Activated CD4-positive, alpha-beta T cell treated with anti-CD3 and anti-CD28 coated beads, Interleukin-2, amount 10 ng/mL, durations not matched to agents 7 days and 5 days (primary cell): ENCODE measurements at places on chromosomes 4 and X.
A peak's percentile ranks its signal among the peaks of the same experiment; 100 is the strongest.

GRCh38 chr4:28313729-28314713 is 1453.4 kb downstream of the STIM2 start:
- no peak for DNase-seq

GRCh38 chr4:8844976-8845690 is 26.5 kb downstream of the HMX1 start:
- no peak for DNase-seq

DNA sequence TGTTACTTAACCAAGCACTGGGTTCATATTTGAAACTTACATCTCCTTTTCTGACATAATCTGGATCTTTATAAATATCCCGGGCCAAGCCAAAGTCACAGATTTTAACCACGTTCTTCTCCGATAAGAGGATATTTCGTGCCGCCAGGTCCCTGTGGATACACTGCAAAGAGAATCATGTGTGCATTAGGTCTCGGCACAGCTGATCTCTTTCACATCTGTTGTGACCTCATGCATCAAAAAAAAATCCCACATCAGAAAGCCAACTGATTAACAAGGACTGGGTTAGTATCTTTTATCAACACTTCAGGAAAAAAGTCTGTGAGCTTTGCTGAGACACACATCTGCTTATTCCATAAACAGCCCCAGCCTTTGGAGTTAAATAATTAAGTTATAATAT is 35.5 kb downstream of the KDR start:
- no peak for DNase-seq

DNA sequence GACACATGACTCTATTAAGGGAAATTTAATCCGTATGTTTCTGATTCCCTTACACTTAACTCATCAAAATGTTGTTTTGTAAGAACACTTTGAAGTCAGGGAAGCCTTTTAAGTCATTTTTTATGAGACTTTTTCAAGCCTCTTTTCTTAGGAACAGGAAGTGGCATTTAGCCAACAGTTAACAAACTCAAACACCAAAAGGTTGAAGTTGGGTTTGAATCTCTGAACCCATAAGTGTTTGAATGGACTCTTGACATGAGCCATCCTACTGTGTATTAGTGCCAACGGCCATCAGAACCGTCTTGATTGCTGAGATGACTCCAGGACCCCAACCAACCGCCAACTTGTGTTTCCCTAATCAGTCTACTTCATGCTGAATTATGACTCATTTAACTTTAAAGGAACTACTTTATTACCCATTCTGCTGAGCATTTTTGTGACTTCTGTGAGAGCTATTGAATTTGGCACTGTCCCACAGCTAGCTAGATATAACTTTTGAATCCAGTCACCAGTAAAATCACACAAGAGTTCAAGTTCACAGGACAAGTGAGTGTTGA is 209.1 kb upstream of the FAT1 start:
- DNase-seq, result no peak

DNA sequence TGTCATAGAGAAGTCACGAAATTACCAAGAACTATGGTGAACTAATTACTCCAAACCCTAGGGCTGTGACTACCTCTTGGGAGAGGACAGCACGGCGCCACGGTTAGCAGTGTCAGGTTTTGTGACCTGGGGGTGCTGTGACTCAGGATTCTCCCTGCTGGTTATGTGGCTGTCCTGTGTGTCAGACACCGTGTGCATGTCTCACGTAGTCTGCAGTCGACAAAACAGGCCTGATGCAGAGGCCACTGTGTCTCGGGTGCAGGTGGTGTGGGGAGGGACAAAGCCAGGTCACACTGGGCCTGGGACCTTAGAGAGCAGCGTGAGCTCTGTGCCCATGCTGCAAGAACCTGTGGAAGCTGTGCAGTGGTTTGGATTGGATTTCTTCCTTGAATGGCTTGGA is 34.1 kb downstream of the TNIP2 start:
- DNase-seq, result no peak

- no peak for DNase-seq
Measured at GRCh38 chr4:1241936-1242505, 6.9 kb downstream of the CTBP1 start.

DNA sequence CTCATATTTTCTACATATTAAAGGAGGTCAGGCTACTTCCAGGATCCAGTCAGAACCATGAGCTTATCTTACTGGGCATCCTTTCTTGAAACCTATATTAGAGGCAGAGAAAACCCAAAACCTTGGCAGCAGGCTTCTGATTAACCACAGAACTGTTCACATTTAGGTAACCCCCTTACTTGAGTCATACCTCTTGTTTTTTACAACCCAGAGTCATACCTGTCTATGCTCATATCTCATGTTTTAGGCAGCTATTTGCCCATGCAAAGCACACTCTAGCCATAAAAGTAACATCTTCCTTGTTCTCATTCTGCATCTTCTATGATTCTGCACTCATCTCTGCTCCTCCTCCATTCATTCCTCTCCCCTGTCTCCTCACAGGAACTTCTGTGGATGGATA is 138.0 kb upstream of the SMIM31 start:
- DNase-seq, result no peak

GRCh38 chr4:4714331-4714730 is 145.1 kb upstream of the MSX1 start:
- DNase-seq, result no peak

- DNase-seq, result no peak
Measured at GRCh38 chrX:121151293-121151692, 103.9 kb downstream of the GLUD2 start.

GRCh38 chr4:139890816-139891215 is 225.2 kb downstream of the MGST2 start:
- DNase-seq, result no peak

DNA sequence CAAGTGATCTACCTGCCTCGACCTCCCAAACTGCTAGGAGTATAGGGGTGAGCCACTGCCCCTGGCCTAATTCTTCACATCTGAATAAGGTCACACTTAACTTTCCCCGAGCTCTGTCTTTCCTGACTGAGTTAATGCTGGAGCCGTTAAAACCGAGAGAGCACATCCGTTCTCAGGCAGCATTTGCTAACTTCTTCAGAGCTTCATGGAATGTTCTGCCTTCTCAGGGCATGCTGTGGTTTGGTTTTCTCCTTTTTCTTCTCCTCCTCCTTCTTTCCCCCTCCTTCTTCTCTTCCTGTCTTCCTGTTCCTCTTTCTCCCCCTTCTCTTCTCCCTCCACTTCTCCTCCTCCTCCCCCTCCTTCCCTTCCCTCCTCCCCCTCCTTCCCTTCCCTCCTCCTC is 119.9 kb downstream of the ASMT start:
- DNase-seq, result no peak

- no peak for DNase-seq
Measured at GRCh38 chrX:44143061-44143602, 169.9 kb upstream of the NDP start.

DNA sequence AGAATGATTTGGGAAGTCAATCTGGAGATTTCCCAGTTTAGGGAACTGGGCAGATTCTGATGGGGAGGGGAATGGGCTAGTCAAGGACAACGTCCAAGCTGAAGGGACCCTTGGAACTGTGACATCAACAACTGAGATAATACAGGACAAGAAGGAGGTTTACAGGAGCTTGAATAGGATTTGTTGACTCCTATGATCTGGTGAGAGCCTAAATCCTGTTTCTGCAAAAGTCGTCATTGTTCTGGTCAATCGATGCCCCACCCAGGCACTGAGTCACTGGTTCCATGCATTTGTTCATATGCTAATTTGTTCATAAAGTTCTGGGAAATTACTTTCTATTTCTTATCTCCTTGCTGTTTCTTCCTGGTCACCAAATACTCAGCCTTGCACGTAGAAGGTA is 15.3 kb upstream of the PDGFRA start:
- no peak for DNase-seq

GRCh38 chr4:23023121-23023520 is 330.4 kb downstream of the GBA3 start:
- DNase-seq, result no peak

DNA sequence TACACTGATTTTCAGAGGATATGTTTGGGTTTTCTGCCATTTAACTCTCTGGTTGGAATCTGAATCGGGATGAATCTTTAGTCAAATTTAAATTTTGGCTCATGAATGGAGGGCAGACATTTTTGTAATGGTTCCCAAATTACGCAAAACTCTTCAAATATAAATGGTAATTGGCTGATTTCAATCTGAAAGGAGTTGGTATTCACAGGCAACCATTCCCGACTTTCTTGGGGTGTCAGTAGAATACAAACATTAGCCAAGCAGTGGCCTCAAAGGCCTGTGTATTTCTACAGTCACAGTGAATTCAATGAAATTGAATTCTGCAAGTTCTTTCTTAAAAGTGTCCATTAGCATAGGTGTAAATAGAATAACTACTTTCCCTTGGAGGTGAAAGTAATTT is 668.8 kb upstream of the PRKX start:
- no peak for DNase-seq

DNA sequence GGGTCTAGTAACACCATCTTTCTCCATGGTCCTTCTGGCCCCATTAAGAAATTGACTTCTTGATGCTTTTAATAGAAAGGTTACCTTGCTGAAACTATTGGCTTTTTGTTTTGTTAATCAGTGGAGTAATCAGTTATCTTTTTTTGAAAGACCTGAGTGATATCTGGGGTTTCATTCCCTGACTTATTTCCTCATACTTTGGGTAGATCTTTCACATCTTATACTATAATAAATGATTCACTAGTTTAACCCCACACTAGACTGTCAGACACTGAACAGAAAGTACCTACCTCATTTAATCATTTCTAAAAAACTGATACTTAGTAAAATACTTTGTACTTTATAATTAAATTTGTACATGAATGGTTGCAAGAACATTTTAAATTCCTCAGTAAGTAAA is 1021.1 kb downstream of the STIM2 start:
- no peak for DNase-seq

- DNase-seq, result peak; percentile 7
Measured at GRCh38 chr4:76087007-76087769, 12.7 kb downstream of the ART3 start.

- peak; percentile 49 for DNase-seq
Measured at GRCh38 chr4:99921174-99921573, 25.2 kb downstream of the DNAJB14 start.

- DNase-seq, result no peak
Measured at GRCh38 chr4:153555730-153556434, 89.7 kb downstream of the TMEM131L start.

- peak; percentile 17 for DNase-seq
Measured at GRCh38 chrX:54357414-54358377, at the start of gene WNK3. WNK3 (minus strand) TSS chrX:54358046.

- DNase-seq, result no peak
Measured at GRCh38 chr4:13849778-13850177, 222.3 kb upstream of the BOD1L1 start.

- DNase-seq, result no peak
Measured at GRCh38 chrX:40485102-40485826, 95.5 kb upstream of the ATP6AP2 start.

DNA sequence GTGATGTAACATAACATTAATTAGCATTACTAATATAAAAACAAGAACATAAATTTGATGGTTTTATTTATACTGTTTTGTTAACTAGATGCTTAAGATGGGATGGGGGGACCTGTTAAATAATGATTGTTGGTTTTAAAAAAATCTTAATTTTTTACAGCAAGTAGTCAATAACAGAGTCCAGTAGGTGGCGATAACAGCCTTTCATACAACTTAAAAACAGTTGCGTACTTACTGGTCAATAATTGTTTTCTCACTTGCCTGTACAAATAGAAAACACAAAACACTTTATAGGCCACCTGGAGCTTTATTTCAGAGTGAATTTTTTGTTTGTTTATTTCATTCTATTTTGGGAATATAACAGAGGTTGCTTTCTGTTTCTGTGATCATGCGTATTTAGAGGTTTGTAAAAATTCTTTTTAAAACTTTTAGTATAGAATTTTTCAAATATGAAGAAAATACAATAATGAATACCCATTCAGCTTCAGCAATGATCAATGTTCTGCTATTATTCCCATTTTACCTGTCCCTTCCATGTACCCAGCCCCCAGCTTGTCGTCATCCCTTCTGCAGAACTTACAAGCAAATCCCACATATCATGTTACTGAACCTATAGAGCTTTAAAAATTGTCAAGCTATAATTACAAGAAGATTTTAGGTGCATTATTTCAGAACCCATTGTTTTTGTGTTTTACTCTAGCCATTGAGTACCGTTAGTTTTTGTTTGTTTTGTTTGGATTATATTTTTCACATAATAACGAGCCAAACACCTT is 97.1 kb downstream of the MRPL1 start:
- DNase-seq, result peak; percentile 35

GRCh38 chr4:1090465-1091440 is 22.6 kb downstream of the RNF212 start:
- no peak for DNase-seq

GRCh38 chr4:159041054-159042034 is 61.5 kb upstream of the RAPGEF2 start:
- no peak for DNase-seq

GRCh38 chrX:53918702-53919101 is 125.6 kb downstream of the PHF8 start:
- no peak for DNase-seq

DNA sequence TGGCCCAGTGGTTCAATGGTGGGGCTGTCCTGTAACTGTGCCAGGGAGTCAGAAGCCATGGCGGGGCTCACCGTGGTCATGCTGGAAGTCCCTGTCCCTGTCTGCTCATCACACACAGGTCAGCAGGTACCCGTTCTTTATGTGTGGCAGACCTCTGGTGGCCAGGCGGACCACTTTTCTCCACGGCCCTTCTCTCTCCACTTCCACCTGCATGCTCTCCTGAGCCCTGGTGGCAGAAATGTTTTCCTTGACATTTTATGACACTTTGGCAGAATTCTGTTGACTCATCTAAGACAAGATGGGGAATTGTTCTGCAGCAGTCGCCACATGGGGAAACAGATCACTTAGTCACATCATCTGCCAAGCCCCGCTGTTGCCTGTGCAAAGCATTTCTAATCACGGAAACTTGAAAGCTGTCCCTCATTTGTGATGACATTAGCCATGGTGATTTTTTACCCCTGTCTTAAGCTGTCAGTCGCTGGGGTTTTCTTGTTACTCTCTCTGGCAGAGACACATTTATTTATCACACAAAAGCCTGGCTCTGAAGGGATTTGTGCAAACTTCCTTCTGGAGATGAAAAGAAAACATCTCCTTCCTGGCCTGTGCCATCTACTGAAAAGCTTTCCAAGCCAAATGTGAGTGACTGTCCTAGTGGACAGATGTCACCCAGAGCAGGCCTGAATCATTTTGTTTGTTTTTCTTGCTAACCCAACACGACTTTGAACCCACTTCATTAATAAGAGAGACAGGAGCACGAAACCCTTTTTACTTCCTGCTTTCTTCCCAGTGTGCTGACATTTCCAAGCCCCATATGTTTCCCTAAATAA is 38.8 kb upstream of the STIM2 start:
- no peak for DNase-seq

DNA sequence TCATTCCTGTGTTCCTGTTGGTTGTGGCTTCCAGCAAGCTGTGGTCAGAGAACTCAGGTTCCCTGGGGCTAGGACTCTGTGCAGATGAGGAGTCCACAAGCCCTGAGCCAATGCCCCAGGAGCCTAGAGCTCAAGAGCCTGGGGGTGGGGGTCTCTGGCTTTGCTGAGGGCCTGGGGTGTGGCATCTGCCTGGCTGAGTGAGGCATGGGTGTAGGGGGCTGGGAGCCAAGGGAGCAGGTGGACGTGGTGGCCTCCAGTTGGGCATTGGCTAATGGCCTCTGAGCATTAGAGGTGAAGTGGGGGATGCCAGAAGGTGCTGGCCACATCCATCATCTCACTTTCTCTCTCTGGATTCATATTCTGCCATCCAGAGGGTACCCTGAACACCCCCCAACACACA is 5.3 kb upstream of the MAMLD1 start:
- DNase-seq, result no peak

GRCh38 chr4:108466936-108467902 is 153.2 kb upstream of the RPL34 start:
- peak; percentile 51 for DNase-seq
